AML-193 (cell line): ENCODE measurements at places on chromosomes 5 and 9.

- DNase-seq, result no peak
Measured at GRCh38 chr5:10699281-10699874, 61.7 kb downstream of the DAP start.

DNA sequence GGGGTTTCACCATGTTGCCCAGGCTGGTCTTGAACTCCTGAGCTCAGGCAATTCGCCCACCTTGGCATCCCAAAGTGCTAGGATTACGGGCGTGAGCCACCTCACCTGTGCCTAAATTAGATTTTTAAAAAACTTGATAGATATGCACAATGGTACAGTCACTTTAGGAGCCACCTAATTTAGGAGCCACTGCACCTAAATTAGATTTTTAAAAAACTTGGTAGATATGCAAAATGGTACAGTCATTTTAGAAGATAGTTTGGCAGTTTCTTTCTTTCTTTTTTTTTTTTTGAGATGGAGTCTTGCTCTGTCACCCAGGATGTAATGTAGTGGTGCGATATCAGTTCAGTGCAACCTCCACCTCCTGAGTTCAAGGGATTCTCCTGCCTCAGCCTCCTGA lies 37.8 kb upstream of the PLPP1 start:
- DNase-seq, result no peak

GRCh38 chr9:94639061-94639998 lies at the start of gene FBP1:
TSS of gene FBP1 (minus strand) at chr9:94639518. CDS start at chr9:94639310, 208 bp downstream.
- peak; percentile 87 for DNase-seq

- DNase-seq, result no peak
Measured at GRCh38 chr5:176180339-176180738, 57.9 kb upstream of the SIMC1 start.

- DNase-seq, result no peak
Measured at GRCh38 chr9:653856-654387, 187.6 kb upstream of the DMRT1 start.

GRCh38 chr5:24353016-24353415 lies 291.8 kb downstream of the CDH10 start:
- DNase-seq, result no peak

DNA sequence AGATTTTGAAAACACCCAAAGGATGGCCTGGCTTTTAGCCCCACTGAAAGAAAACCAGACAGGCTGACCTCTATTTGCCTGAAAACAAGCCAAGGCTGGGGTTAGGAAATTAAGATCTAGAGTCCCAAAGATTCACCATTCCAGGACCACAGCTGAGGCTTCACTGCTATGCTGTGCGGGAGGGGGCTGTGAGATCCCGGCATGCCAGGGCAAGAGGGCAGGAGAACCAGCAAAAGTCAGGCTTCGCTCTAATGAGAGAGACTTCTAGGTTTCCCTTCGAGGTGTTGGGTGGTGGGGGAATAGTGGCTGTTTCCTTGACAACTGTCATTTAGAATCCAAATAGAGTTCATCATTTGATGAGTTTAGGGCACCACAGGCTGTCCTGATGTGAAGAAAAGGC lies 152.9 kb upstream of the NFIB start:
- no peak for DNase-seq

- no peak for DNase-seq
Measured at GRCh38 chr5:116395631-116396203, 178.9 kb downstream of the SEMA6A start.

DNA sequence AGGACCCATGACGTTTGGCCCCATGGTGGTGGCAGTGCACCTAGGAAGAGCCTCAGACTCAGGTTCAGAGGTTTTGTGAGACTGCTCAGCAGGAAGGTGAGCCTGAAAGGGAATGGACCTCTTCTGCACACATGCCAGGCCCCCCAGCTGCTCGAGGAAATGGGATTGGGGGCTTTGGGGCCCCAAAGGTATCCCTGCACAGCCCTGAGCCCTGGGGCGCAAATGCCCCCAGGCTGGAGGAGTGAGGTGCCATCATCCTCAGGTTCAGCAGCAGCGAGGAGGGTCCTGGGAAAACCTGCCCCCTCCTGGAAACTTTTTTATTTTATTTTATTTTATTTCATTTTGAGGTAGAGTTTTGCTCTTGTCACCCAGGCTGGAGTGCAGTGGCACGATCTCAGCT lies 171.8 kb upstream of the MVB12B start:
- no peak for DNase-seq
